ENCODE measurements at places on chromosomes 7 and 10.
A peak's percentile ranks its signal among the peaks of the same experiment; 100 is the strongest.

DNA sequence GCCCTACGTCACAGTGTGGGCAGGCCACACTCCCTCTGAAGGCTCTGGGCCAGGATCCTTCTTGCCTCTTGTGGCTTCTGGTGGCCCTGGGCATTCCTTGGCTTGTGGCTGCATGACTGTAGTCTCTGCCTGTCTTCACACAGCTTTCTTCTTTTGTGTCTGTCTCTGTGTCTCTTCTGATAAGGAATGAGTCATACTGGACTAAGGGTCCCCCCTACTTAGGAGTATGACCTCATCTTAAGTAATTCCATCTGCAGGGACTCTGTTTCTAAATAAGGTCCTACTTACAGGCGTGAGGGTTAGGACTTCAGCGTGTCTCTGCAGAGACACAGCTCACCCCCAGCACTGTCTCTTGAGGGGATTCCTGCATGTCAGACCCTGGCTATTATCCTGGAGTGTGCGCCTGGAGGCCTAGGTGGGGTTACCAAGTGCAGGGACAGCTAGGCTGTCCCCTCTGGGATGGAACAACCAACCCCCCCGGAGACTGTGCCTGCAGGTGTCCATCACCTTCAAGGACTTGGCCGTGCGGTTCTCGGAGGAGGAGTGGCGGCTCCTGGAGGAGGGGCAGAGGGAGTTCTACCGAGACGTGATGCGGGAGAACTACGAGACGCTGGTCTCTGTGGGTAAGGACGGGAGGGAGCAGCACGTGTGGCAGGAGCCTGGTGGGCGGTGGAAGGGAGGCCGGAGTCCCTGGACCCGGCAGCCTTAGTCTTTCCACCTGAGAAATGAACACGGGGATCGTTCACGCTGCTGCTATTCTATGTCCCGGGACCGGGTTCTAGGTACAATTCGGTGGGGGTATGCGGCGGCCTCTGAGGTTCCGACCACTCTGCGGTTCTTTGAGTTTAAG, 54.1 kb downstream of the ZNF467 start:
- DNase-seq, result no peak

DNA sequence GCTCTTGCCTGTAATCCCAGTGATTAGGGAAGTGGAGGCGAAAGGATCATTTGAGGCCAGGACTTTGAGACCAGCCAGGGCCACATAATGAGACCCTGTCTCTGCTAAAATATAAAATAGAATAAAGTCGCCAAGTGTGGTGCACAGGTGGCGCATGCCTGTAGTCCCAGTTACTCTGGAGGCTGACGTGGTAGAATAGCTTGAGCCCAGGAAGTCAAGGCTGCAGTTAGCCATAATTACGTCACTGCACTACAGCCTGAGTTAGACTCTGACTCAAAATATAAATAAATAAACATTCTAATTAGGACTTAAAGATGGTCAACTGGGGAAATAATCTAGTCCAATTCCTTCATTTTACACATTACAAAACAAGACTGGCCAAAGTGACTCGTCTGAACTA, 768 bp downstream of the CHCHD2 start:
- peak; percentile 41 for DNase-seq

- DNase-seq, result no peak
Measured at GRCh38 chr10:89379103-89379502, 1.2 kb downstream of the IFIT1B start.

DNA sequence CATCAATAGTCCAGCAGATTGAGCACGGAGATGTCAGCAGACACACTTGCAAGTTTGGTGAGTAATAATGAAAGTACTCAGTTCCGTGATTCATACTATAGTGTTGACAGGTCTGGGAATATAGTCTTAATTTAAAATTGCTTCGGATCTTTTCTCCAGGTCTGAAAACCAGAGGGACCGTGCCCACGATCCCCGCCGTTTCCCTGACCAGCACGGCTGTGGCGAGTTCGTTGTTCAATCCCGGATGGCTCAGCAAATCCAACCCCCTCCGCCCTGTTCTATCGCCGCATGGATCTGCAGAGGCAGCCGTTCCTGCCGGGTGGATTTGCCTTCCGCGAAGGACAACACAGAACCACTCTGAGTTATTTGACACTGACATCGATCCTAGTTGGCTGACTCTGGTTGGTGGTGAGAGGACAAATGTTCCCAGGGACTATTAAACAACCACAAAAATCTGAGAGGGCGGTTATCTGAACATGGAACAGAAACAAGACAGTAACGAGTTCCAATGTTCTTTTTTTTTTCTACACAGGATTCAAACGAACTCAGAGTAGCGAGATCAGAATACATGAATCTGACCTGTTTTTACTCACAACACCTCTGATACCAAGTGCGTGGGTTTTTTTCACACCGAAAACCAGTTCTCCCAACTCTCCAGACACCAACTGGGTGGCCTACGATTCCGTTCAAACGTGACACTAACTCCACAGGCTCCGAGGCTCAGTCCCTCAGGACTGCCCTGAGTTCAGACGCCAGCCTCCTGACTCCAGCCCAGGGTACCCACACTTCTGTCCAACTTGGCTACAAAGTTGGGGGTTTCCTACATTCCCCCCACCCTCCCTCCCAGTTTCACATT, 52.7 kb downstream of the RBM17 start:
- peak; percentile 62 for DNase-seq

GRCh38 chr10:15601819-15602218, 117.9 kb downstream of the ITGA8 start:
- DNase-seq, result no peak

GRCh38 chr10:3339531-3339950, 167.0 kb upstream of the PITRM1 start:
- no peak for DNase-seq

DNA sequence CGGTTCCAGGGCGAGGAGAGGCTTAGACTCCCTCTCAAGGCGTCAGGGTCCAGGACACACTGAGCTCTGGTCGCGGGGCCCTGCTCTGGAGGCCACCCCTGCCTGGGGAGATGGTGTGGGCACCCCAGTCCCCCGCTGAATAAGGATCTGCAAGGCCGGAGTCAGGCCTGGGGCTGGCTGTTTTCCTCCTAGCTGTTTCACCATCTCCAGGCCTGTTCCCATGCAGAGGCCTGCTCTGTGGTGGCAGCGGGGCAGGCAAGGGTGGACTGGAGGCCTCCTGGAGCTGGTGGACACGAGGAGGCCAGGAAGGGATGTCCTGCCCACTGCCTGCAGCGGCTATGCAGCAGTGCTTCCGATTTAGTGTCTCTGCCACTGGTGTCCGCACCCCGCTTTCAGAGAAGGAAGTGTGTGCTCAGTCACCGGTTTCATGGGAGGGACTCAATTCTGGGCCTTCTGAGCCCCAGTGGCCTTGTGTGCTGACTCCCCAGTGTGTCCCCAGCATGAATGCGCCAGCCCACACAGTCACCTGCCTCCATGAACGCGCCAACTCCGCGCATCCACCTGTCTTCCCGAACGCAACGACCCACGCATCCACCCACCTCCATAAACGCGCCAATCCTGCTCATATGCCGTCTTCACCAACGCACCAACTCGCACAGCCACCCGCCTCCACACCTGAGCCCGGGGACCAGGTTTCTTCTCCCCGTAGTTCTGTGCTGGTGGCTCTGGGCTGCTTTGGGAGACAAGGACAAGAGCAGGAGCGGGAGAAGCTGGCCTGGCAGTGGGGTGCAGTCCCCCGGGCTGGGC, 14.5 kb upstream of the GPR146 start:
- DNase-seq, result no peak

DNA sequence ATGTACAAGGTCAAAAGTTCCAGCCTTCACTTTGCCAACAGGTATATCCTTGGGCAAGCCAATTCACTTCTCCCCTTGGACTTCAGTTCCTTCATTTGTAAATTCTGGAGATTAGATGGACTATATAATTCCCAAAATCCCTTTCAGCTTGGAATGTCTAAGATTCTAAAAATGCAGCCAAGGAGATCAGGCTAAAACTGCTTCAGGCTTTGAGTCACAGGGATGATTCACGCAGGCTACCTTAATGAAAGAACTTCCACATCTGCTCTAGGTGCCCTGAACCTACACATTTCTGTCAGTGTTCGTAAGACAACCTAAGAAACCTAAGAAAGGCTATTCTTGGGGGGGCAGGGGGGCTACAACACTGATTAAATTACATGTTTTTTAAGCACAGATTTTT, 7.1 kb downstream of the CPVL start:
- DNase-seq, result no peak

DNA sequence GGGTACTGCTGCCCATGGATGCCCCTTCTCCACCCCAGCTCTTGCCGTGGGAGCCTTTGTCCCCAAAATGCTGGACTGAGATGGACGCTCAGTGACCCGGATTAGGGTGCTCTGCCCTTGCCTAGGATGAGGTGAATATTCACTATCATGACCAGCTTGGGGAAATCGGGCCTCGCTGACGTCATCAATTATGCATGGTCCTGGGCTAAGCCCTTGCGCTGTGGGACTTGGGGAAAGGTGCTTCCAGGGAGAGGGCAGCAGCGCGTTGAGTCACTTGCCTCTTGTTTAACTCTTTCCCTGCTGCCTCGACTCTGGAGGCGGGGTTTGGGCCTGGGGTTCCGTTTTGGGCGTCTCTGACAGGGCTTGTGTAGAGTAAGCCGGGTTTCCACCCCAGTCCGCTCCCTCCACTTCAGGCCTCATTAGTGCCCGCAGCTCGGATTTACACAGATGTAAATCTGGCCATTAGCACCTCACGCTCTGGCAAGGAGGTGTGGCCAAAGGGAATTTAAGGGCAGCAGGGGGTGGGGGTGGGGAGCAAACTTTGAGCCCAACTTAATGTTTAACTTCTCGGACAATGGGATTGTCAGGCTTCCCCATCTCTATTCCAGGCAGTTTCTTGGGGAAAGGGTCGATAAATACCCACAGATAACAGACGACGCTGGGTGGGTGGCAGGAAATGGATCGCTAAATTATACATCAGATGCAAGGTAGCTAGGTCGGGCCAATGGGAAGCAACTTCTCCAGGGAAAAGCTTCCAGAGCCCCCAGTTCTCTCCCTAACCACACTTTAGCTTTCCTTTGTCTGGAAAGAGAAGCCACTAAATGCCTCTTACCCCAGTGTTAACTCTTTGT, 51.3 kb upstream of the TCF7L2 start:
- DNase-seq, result no peak

- DNase-seq, result no peak
Measured at GRCh38 chr7:74141705-74142104, 32.5 kb upstream of the EIF4H start.

DNA sequence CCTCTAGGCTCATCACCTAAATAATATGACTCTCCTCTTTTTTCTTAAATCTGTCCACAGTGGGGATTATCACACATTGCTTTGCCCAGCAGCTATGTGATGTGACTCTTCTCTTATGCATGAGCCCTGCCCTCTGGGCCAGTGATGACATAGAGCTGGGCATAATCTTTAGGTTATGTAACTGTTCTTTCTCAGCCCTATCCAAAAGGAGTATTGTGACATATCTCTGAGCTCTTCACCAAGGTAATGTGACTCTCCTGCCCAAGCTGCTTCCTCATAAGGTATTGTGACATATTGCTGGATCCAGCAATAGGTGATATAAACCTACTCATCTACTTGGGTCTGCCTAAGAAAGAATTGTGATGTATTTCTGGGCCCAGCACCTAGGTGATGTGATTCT, 37.7 kb upstream of the ZNF107 start:
- no peak for DNase-seq

DNA sequence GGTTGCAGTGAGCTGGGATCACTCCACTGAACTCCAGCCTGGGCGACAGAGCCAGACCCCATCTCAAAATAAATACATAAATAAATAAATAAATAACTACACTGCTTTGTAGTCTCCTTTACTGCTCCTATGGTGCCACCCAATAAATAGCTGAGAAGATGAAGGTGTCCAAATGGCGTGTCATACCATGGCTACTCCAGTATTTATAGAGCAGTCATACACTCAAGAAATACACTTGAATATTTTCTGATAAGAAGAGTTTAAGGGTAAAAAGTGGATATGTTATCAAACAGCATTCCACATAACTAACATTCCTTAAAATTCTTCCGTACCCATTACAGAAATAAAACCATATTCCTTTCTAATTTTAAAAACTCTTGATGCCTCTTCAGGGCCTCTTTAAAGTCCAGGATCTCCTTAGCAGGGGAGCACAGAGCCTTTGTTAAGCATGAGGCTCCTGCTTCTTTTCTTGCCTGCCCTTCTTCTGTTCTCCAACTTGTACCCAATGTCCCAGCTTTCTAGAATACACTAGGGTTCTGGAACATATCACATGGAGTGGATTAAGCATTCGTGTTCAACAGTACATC, 7.9 kb upstream of the SAR1A start:
- no peak for DNase-seq

- no peak for DNase-seq
Measured at GRCh38 chr10:119120413-119120867, 16.5 kb downstream of the DENND10 start.

DNA sequence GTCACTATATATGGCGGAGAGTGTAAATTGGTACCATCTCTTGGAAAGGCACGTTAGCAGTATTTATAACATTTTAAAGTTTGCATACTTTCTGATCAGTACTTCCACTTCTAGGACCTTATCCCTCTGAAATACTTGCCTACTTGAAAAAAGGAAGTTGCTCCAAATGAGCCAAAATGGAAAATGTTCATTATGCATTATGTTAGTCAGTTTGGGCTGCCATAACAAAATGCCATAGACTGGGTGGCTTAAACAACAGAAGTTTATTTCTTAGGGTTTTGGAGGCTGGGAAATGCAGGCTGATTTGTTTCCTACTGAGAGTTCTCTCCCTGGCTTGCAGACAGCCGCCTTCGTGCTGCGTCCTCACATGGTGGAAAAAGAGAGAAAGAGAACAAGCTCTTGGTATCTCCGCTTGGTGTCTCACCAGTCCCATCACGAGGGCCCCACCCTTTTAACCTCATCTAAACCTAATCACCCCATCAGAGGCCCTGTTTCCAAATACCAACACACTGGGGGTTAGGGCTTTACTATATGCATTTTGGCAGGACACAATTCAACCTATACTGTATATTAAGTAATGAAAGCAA, 6.9 kb downstream of the SNX10 start:
- DNase-seq, result no peak

DNA sequence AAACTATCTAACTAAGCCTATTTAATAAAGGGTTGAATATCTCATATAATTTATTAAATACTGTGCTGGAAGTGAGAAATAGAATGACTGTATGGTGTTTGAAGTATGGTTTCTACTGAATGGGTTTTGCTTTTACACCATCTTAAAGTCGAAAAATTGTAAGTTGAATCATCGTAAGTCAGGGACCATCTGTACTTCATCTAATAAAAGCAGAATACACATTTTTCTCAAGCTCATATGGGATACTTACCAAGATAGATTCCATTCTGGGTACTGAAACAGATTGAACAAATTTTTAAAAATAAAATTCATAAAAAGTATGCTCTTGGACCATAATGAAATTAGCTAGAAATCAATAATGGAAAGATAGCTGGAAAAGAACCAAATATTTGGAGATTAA, 285.4 kb downstream of the CXCL12 start:
- no peak for DNase-seq

GRCh38 chr7:108451296-108451848, 4.9 kb downstream of the NRCAM start:
- no peak for DNase-seq
